ENCODE measurements at places on chromosomes 4 and X.

GRCh38 chr4:154120690-154121345 lies 331.9 kb upstream of the SFRP2 start:
- DNase-seq: no peak

- no peak for DNase-seq
Observed at GRCh38 chrX:15838017-15838416, 16.6 kb downstream of the AP1S2 start.

- no peak for DNase-seq
Observed at GRCh38 chr4:153342751-153343552, 1.5 kb upstream of the MND1 start.

DNA sequence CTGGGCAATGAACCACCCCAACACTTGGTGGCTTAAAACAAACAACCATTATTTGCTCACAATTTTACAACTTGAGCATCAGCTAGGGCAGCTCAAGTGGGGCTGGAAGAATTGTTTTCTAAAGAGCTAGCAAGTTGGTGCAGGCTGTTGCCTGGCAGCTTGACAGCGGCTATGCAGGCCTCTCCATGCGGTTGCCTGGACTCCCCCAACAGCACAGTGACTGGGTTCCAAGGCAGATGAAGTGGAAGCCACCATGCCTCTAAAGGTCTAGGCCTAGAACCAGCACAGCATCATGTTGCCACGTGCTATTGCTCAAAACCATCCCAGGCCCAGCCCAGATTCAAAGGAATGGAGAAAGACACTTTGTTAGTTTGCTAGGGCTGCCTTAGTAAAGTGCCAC lies 114.8 kb downstream of the BCOR start:
- no peak for DNase-seq

DNA sequence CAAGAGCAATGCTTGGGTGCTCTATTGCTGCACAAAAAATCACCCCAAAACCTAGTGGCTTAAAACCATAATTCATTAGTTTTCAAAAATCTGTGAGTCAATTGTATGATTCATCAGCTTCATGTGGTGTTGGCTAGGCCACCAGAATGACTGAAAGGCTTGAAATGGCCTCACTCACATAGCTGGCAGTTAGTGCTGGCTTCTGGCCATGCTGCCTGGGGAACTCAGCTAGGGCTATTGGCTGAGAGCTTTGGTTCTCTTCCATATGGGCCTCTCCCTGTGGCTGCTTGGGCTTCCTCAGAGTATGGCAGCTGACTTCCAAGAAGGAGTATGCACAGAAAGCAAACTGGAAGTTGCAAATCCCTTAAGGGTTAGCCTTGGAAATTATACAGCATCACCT lies 3.1 kb upstream of the MTMR1 start:
- DNase-seq: peak; percentile 80

DNA sequence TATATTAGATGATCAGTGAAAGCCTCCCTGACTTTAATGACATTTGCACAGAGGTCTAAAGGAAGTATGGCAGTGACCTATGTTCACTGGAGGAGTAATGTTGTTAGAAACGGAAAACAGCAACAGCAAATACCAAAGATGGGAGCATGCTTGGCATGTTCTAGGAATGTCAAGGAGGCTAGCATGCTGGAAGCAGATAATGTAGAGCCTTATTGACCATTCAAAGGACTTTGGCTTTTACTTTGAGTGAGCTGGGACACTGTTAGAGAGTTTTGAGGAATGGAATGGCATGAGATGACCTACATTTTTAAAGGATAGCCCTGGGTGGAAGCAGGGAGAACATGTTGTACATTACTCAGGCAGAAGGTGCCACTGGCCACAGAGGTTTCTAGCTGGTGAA lies 6.0 kb downstream of the RPA4 start:
- DNase-seq: peak; percentile 2

- no peak for DNase-seq
Observed at GRCh38 chr4:11467931-11468330, 39.2 kb upstream of the HS3ST1 start.

DNA sequence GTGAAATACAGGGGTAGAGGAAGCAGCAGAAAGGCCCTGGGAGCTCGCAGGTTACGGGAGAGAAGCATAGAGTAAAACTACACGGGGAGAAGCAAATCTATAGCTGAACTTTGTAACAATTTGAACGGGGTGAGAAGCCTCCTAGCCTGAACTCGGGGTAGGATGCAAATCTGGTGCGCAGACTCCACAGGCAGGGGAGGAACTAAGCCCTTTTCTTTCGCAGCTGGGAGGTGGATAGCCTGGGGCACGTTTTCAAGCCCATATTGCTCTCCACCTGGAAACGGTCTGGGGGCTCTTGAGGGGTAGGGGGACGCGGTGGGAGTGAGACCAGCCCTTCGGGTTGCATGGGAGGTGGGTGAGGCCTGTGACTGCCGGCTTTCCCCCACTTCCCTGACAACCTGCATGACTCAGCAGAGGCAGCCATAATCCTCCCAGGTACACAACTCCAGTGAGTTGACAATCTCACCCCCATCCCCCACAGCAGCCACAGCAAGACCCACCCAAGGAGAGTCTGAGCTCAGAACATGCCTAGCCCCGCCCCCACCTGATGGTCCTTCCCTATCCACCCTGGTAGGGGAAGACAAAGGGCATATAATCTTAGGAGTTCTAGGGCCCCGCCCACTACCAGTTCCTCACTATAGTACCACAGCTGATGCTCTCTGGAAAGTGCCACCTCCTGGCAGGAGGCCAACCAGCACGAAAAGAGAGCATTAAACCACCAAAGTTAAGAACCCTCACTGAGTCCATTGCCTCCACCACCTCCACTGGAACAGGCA lies 29.9 kb downstream of the SOWAHB start:
- DNase-seq: no peak

DNA sequence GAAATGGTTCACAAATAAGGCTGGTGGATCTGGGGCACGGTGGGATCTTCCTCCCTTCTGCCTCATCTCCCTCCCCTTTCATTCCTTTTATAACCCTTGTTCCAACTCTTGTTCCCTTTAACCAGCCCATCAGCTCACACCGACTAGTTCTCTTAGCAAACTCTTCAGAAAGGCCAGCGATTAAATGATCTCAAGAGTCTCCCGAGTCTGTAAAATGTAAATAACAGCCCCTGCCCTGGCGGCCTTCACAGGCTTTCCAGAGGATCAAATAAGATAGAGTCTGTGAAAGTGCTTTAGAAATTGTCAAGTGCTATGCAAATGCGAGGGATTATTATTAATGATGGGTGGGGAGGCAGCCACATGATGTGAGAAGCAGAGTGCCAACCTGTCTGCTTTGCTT lies 27.1 kb downstream of the TSC22D3 start:
- DNase-seq: no peak

GRCh38 chrX:53186351-53186750 lies 38.7 kb downstream of the KDM5C start:
- peak; percentile 17 for DNase-seq

Data from ACHN (cell line).